Activated CD8-positive, alpha-beta memory T cell treated with anti-CD3 and anti-CD28 coated beads for 1 hour (primary cell): ENCODE measurements at places on chromosomes 6 and 20.

DNA sequence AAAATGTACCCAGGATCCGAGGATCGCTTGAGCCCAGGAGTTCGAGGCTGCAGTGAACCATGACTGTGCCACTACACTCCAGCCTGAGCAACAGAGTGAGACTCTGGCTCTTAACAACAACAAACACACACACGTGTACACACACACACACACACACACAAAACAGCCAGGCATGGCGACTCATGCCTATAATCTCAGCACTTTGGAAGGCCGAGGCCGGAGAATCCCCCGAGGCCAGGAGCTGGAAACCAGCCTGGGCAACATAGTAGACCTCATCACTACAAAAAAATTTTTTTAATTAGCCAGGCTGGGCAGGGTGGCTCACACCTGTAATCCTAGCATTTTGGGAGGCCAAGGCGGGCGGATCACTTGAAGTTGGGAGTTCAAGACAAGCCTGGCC is 23.3 kb upstream of the ARFGEF2 start:
- DNase-seq, result no peak

DNA sequence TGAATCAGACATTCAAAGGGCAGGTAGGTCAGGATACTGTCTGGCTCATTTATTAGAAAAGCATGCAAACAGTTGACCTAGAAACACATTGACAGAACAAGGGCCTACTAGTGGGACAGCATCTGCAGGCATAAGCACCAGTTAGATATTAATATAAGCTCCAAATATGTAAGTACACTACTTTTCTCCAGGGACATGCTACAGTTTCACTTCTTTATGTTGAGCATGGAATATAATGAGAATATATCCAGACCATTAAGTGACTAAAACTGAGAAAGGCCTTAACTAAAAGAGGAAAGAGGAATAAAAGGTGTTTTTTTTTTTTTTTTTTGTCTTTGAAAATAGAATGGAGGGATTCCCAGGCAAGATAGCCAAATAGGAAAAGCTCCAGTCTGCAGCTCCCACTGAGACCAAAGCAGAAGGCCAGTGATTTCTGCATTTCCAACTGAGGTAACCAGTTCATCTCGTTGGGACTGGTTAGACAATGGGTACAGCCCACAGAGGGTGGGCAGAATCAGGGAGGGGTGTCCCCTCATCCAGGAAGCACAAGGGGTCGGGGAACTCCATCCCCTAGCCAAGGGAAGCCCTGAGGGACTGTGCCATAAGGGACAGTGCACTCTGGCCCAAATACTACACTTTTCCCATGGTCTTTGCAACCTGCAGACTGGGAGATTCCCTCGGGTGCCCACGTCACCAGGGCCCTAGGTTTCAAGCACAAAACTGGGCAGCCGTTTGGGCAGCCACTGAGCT is 251.6 kb downstream of the PHF3 start:
- no peak for DNase-seq

- no peak for DNase-seq
Measured at GRCh38 chr6:56527934-56528333, 114.8 kb downstream of the DST start.

GRCh38 chr6:143146186-143146851 is 85.6 kb downstream of the AIG1 start:
- DNase-seq, result no peak

DNA sequence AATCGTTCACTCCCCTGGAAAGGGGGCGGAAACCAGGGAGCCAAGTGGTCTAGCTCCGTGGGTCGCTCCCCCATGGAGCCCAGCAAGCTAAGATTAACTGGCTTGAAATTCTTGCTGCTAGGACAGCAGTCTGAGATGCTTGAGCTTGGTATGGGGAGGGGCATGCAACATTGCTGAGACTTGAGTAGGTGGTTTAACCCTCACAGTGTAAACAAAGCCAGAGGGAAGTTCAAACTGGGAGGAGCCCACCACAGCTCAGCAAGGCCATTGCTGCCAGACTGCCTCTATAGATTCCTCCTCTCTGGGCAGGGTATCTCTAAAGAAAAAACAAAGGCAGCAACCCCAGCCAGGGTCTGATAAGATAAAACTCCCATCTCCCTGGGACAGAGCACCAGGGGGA is 43.2 kb downstream of the COL21A1 start:
- DNase-seq, result no peak

GRCh38 chr6:41638002-41638934 is at the start of gene MDFI:
Gene MDFI (plus strand): TSS chr6:41638468. CDS start chr6:41638750, 282 bp downstream.
- no peak for DNase-seq
